Stimulated activated CD4-positive, alpha-beta T cell treated with anti-CD3 and anti-CD28 coated beads, Interleukin-12 subunit alpha, Interleukin-12 subunit beta, amount 100 ng/mL, for 24 hours (primary cell): ENCODE measurements at places on chromosomes 3 and 15.

DNA sequence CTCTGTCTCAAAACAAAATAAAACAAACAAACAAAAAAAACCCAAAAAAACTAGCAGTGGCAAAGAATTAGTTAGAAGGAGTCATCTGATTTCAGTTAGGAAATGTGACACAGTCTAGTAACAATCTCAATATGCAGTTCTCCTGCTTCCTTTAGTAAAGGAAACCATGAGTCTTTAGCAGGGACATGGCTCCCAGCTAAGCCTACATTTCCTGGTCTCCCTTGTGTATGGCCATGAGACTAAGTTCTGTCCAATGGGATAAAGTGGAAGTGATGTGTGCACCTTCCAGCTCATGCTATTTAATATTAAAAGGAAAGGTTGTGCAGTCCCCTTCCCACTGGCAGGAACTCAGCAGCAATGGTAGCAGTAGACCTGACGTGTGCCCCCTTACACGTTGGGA, 74.6 kb downstream of the GREM1 start:
- no peak for DNase-seq

GRCh38 chr15:59260090-59260489, 53.4 kb downstream of the LDHAL6B start:
- no peak for DNase-seq

DNA sequence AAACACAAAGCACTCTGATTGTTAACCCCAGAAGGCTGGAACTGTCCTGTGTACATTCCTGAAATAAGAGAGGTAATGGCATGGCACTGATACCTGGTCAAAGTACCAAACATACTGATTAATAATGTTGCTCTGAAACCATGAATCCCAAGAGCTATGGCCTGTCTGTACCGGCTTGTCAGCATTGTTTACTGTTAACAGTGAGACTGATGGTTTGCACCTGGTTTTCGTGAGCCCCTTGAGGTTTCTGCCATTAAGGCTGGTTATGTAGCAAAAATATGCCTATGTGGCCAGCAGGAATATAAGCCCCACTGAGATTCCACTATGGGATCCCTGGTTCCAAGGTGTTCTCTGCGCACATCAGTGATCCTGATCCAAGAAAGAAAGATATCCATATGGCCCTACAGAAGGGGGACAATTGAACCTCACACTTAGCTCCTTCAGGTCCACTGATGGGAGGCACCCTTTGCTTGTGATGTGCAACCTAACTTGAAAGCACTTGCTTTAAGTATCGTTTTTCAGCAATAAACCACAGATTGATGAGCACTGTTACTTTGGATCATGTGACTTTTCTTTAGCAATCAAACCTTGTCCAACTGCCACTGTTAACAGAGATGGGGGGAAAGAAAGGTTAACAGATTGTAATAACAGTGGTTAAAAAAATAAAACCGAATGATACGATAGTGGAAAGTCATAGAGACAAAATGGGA, 65.2 kb downstream of the TBL1XR1 start:
- no peak for DNase-seq

GRCh38 chr3:52437326-52438103, 7.4 kb downstream of the SEMA3G start:
- DNase-seq: no peak

- no peak for DNase-seq
These were observed 115.0 kb downstream of the STAG1 start for GRCh38 chr3:136637176-136637575.

DNA sequence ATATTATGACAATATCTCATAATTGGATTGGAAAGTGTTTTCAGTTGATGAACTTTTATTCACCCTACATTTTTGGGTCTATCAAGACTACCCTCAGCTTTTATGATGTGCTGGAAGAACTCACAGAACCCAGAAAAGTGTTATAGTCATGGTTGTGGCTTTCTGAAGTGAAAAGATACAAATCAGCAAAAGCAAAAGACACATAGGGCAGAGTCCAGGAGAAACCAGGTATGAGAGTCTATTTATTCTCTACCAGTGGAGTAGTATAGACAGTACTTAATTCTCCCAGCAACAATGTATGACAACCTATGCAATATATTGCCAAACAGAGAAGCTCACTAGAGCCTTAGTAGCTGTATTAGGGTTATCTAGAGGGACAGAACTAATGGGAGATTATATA, 280.4 kb upstream of the TTC14 start:
- DNase-seq: no peak

GRCh38 chr3:141403576-141403975, 35.3 kb downstream of the ZBTB38 start:
- no peak for DNase-seq

DNA sequence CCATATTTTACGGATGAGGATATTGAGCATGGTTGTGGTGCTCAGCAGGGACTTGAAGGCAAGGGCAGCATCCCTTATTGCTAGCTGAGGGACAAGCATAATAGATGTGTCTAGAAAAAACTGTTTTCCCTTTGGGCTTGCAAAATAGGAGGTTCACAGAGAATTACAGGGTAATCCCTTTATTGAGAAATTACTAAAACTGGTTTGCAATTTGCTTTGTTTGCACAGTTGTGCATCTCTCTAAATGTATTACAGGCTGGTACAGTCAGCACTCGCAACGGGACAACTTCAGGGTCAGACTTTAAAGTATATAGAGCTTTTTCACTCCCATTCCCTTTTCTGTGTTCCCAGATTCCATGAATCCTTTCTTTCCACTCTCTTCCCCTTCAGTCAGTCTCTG, 51.3 kb downstream of the SUCNR1 start:
- no peak for DNase-seq

DNA sequence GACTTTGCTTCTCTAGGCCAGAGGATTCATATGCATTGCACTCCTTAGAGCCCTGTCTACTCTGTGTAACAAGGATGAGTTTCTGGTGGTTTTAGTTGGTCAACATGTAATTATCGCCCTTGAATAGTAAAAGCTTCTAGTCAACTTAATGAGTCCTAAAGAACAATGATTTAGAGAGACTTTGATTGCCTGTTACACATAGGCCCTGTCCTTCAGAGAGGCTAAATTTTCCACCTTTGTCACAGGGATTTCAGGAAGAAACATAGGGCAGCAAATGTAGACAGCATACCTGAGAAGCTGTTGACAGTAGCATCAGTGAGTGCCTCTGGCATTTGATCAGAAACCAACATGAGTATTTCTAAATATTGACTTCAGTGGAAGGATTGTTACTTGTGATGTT, 7.1 kb downstream of the BTLA start:
- no peak for DNase-seq

- no peak for DNase-seq
These were observed 8.2 kb downstream of the CBLB start for GRCh38 chr3:105860641-105861040.

DNA sequence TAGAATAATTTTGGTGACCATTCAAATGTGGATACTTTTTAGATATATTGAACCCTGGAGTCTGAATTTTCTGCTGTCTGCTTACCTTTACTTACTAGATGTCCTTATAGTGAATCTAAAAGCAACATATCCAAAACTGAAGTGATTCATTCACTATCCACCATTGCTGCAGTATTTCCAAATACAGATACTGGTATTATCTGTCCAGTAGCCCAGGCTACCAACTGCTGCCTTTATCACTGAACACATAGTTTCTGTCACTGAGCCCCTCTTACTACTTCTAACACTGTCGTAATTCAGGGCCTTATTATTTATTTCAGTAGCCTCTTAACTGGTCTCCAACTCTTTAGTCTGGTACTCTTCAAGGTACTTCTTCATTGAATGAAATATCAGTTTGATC, 49.2 kb downstream of the SLMAP start:
- DNase-seq: no peak

GRCh38 chr15:52085299-52085698, 27.3 kb downstream of the BCL2L10 start:
- no peak for DNase-seq

GRCh38 chr15:33074942-33075341, 119.6 kb downstream of the FMN1 start:
- DNase-seq: no peak

GRCh38 chr3:104849070-104849469, 517.6 kb upstream of the ALCAM start:
- DNase-seq: no peak

DNA sequence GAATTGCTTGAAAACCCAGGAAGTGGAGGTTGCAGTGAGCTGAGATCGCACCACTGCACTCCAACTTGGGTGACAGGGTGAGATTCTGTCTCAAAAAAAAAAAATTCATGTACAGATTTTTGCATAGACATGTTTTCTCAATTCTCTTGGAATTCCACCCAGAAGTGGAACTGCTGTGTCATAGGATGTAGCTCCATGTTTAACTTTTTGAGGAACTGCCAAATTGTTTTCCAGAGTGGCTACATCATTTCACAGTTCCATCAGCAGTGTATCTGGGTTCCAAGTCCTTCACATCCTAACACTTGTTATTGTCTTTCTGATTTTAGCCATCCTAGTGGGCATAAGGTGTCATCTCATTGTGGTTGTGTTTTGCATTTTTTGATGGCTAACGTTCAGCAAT, 9.9 kb downstream of the CAPN7 start:
- no peak for DNase-seq

GRCh38 chr3:124258057-124258500, 266.2 kb upstream of the ROPN1 start:
- DNase-seq: no peak

- DNase-seq: no peak
These were observed 37.1 kb downstream of the CPA3 start for GRCh38 chr3:148901987-148902791.

DNA sequence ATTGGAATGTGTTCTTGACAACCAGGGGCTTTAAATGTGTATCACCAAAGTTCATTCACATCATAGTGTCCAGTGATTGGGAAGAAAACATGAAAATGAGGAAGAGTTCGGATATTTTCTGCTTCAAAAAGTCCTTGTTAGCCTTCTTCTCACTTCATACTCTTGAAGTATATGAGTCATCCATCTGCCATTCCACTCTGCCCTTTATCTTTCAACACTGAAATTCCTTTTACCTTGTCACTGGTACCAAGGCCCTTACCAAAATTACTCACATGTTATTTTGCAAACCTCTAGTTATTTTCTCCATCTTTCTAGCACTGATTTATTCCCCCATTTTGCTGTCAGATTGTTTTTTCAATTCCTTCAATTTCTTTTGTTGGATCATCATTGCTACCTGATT, 32.5 kb downstream of the OR5H15 start:
- DNase-seq: no peak

DNA sequence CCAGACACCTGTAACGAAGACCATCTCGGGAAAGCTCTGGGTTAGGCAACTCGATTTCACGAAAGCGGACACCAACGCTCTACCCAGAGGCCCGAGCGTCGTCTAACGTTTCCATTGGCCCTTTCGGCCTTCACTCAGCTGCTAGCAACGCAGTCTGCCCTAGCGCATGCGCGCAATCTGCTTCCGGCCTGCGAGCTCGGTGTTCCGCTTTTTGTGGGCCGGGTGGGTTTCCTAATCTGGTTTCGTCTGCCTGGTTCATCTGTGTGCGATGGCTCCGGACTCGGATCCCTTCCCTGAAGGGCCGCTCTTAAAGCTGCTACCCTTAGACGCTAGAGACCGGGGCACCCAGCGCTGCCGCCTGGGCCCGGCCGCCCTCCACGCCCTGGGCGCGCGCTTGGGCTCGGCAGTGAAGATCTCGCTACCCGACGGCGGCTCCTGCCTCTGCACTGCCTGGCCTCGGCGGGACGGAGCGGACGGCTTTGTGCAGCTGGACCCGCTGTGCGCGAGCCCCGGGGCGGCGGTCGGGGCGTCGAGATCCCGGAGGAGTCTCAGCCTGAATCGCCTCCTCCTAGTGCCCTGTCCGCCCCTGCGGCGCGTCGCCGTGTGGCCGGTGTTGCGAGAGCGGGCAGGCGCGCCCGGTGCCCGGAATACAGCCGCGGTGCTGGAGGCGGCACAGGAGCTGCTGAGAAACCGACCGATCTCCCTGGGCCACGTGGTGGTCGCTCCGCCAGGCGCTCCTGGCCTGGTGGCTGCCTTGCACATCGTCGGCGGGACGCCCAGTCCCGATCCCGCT, 24.0 kb upstream of the GATM start:
- peak; percentile 91 for DNase-seq

- no peak for DNase-seq
These were observed 339.8 kb upstream of the LRRFIP2 start for GRCh38 chr3:37514055-37514665.

- no peak for DNase-seq
These were observed 29.5 kb downstream of the ZNF662 start for GRCh38 chr3:42935472-42935871.

GRCh38 chr3:189598530-189599225, 32.5 kb upstream of the TP63 start:
- no peak for DNase-seq

DNA sequence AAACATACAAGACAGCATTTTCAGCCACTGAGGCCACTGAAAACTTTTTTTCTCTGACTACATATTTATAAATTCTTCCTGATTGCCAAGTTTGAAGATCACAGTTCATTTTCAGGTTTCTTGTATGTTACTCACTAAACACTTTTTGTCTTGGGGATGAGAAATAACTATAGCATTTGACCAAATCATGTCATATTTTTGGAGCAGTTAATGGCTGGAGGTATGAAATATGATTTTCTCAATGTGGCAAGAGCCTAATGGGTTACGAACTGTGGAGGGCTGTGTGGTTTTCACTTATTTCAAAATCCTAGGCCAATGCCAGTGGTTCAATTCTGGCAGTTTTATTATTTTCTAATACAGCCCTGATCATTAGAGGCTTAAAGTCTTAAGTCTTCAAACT, 64.4 kb downstream of the USP13 start:
- no peak for DNase-seq

- no peak for DNase-seq
These were observed 532 bp downstream of the B4GALT4 start for GRCh38 chr3:119240101-119240590.

DNA sequence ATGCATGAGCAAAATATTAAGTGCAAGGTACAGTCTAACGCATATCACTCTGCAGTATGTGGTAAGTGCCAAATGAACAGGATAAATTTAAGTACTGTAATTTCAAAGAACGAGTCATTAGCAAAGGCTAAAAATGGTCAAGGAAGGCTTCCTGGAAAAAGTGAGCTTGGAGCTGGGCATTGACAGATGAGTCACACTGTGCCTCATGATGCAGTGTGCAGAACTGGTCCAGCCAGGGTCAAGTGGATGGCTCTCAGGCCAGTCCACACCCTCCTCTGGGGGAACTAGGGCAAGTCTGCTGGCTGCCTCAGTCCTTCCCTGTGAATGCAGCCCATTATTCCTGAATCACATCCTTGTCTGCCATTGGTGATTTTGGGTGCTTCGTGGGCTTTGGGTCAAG, 76.3 kb downstream of the CACNA1D start:
- no peak for DNase-seq

DNA sequence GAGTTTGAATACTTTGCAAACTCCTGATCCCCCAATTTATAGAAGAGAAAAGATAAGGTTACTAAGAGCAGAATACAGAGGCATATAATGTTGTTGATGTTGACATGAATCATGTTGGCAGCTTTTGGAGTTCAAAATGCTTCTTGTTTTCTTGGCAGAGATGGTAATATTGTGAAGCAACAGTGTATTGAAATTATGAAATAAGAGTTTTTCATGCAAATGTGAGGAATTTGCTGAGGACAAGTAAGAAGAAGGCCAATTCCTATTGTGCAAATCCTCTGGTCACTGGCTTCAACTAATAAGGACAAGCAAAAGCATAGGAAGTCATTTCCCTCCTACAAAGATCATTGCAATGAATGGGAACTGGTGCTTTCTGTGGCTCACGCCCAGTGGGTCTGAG, 126.9 kb upstream of the CHL1 start:
- DNase-seq: no peak
